Activated CD4-positive, alpha-beta T cell treated with anti-CD3 and anti-CD28 coated beads, Interleukin-2, amount 10 ng/mL, durations not matched to agents 7 days and 5 days (primary cell): ENCODE measurements at places on chromosomes 7 and 10. TPM values are rescaled to one million over a fixed set of nuclear protein-coding genes. Genes with fewer than 3 reads are reported as not detected.

GRCh38 chr7:112958775-112959174, 127.9 kb downstream of the GPR85 start:
- DNase-seq, result no peak

DNA sequence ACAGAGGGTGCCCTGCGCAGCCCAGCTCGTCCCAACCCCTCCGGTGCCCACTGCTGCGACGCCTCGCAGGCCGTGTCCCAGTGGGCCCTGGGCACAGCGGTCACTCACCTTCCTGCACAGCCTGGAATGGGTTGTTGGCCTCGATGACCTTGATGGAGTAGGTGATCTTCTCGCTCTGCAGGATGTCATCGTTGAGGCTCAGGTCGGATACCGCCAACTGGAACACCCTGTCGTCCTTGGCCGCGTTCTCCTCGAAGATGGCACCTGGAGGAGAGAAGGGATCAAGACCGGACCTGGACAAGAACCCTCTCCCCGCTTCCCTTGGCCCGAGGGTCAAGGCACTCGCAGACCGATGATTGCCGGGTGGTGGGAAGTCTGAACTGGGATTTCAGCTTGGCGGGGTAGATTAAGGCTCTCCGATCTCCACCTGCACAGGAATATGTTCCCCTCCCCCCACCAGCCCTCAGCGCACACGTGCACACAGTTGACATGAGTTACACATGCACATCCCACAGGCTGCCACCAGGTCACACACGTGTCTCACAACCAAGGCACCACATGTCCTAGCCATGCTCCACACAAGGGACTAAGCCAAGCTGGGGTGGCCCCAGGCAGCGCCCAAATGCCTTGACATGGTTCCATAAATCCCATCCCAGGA, 2.6 kb downstream of the GRID1 start:
- DNase-seq, result no peak

GRCh38 chr7:140021603-140022002, 41.1 kb downstream of the PARP12 start:
- no peak for DNase-seq

LIPK gene
- total RNA-seq, result not detected

- no peak for DNase-seq
Observed at GRCh38 chr10:7890781-7891180, 72.5 kb downstream of the TAF3 start.

SLC18A3 gene
- total RNA-seq, result not detected

GRID2IP gene
- total RNA-seq, result not detected

MKLN1 gene
- total RNA-seq, result 40.1 TPM

DNA sequence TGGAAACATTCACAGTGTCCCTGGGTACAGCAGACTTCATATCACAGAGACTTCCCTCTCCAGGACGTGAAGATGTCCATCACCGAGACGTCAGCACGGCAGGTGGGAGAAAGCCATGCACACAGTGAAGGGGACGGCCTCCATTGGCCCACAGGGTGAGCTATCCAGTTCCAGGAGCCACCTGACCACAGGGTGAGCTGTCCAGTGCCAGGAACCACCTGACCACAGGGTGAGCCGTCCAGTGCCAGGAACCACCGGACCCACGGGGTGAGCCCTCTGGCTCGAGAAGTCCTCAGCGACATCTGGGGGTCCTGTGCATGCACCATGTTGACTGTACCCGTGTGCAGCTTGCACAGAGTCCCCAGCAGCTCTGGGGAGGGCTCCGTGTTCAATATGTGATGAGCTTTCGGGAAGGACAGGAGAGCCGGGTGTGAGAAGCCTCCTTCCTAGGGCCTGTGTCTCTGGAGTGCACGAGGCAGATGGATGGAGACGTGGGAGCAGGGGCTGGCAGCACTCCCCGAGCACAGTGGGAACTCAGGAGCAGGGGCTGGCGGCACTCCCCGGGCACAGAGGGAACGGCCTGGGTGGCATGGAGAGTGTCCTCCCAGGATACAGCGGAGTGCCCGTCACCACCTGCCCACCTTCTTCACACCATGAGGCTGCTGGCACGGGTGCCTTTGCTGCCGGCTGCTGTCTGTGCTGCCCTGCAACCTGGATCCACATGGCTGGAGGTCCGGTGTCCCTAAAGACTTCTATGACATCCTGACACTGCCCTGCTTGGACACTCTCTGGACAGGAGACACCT, 616.2 kb downstream of the DNAJB6 start:
- no peak for DNase-seq

GRCh38 chr10:78571891-78572290, 496.9 kb upstream of the ZMIZ1 start:
- no peak for DNase-seq

- no peak for DNase-seq
Observed at GRCh38 chr7:80225361-80225760, 90.7 kb downstream of the GNAI1 start.

DNA sequence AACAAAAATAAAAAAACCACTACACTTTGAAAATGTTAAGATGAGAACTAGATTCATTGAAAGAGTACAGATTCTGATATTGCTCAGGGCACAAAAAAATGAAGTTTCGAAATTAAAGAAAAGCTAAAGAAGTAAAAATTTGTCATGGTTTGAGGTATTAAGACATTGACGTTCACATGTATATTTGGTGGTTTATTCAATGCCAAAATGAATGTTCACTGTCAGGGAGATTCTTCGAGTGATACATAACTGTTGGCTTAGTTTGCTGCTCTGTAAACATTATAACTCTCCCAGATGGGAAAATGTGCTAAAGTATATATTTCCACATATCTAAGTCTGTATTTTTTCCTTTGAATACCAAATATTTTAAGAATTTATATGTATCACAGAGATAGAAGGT, 345.0 kb downstream of the SEMA3D start:
- DNase-seq, result no peak

GRCh38 chr7:37000511-37000910, 276.2 kb upstream of the AOAH start:
- DNase-seq, result no peak

ECHDC3 gene
- total RNA-seq, result 1.1 TPM

NRF1 gene
- total RNA-seq, result 28.7 TPM

GRCh38 chr7:39709029-39709428, 85.7 kb downstream of the RALA start:
- no peak for DNase-seq

DNA sequence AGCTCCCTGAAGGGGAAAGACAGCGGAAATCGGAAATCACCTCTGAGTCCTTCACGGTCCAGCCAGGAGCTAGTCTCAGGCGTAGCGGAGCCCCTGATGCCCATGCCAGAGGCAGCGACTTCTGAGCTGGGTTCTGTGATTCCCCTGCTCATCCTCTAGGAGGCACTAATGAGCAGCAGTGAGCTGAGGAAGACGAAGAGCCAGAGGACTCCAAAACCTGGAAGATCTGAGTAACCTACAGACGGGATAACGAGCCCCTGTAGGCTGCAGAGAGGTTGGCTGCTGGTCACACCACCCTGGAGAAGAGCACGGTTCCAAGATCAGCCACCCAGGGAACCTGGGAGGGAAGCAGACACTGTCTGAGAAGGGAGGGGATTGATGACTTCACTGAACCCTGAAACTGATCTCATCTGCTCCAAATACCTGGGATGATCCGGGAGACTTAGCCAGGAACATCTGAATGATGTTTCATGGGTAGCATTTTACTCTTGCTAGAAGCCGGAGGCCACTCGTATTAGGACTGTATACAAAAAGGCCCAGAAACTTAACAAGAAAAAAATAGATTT, 304.1 kb downstream of the PAXIP1 start:
- DNase-seq, result no peak

HTR5A gene
- not detected for total RNA-seq

- no peak for DNase-seq
Observed at GRCh38 chr10:126911301-126911700, 6.1 kb downstream of the DOCK1 start.
